ENCODE measurements at places on chromosomes 11 and 22. TPM values are rescaled to one million over a fixed set of nuclear protein-coding genes. Genes with fewer than 3 reads are reported as not detected.

DNA sequence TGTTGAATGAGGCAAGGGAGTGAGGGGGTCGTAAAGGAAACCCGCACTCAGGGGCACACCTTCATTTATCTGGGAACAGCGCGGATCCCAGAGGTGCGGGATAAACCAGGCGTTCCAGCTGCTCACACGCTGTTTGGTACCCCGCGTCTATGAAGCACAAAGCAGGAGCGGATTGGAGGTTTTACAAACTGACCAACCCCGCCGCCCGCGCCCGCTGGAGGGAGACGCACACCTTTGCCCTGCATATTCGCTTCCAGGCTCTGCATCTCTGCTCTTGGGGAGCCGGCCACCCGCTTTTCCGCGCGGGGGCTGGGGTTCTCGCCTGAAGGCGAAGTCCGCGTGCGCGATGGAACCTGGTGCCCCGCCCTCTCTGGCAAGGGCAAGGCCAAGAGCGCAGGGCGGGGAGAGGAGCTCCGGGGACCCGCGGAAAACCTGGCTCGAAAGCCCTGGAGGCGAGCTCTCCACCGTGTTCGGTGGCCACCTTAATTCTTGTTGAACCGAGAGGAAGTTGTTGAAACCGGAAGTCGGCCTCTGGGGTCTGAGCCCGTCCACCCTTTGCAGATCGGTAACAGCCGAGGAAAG is 6.8 kb upstream of the ALX4 start:
- H3K4me3 ChIP-seq, result peak overlapping the region; percentile 13
- no peaks in the 10 kb centered on the region for H3K36me3 ChIP-seq
- H3K27me3 ChIP-seq, result peaks cover 99% of the 10 kb centered on the region
- DNase-seq, result no peak

DNA sequence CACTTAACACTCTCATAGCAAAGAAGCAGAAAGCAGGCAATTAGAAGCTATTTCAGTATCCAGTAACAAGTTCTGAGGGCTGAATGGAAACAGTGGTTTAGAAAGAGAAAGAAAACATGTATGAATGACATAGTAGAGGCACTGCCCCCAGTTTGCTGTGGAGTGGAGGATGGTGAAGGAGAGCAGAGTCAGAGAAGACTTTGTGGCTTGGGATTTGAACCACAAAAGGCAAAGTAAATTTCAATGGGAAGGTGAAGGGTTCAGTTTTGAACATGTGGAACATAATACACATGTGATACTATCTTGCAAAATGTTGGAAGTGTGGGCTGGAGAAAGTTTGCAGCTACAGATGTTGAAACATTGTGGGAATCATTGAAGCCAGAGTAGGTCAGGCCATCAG is 81.4 kb downstream of the SNX19 start:
- peaks cover 2% of the 10 kb centered on the region for H3K4me1 ChIP-seq
- no peak for DNase-seq
- no peak overlapping the region for H3K4me3 ChIP-seq
- no peak overlapping the region for H3K27ac ChIP-seq

GRCh38 chr22:44442186-44442815 is 55.7 kb downstream of the RTL6 start:
- DNase-seq, result no peak
- no peak overlapping the region for H3K4me3 ChIP-seq
- no peaks in the 10 kb centered on the region for H3K36me3 ChIP-seq

DNA sequence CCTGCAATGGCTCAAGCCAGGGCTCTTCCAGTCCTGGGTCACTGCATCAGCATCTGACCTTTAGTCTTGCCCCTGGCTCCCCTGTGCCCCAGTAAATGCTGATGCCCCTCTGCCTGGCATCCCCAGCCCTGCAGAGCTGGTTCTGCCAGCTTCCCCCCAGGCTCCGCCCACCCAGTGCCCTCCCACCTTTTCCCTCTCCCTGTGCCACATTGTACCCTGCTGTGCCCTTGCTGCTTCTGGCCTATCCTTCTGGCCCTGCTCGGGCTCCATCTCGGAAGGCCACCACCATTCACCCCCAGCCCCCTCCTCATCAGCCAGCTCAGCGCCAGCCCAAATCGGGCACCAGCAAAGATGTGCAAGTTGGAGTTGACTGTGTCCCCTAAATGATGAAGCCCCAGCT is 7.4 kb downstream of the CAPN5 start:
- DNase-seq, result no peak
- no peaks in the 10 kb centered on the region for H3K4me1 ChIP-seq
- no peak overlapping the region for H3K27ac ChIP-seq
- H3K36me3 ChIP-seq, result no peaks in the 10 kb centered on the region
- no peaks in the 10 kb centered on the region for H3K27me3 ChIP-seq

DNA sequence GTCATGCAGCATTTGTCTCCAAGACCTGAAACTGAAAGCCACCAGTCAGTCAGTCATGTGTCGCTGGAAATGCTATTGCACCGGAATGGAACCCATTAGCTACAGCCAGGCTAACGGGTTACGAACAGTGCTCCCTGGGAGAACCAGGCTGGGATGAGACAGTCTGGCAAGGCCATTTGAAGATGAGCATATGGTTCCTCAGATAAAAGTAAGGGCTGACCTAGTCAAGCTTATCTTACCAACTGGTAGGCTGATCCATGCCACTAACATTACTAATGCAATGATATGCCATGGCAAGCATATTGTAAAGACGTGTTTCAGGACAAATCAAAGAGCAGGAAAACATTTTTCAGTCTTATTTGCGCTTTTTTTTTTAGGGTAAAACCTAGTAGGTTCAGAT is 28.4 kb downstream of the NAP1L4 start:
- H3K27me3 ChIP-seq, result no peaks in the 10 kb centered on the region
- peaks cover 64% of the 10 kb centered on the region for H3K36me3 ChIP-seq
- H3K4me1 ChIP-seq, result no peaks in the 10 kb centered on the region
- H3K4me3 ChIP-seq, result no peak overlapping the region
- no peak for DNase-seq

DNA sequence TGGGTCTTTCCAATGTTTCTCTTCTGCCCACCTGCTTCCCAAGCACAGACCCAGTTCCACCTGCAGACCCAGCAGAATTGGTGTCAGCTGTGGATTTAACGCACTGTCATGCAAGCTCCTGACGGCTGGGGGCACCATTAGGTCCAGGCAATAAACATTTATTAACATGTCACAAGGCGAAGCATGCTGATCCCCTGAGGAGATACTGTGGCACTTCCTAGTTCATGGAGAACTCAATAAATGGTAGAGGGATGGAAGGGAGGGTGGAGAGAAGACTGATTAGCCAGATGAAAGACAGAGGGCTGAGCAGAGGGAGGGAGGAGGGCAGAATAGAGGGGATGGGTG is 68.3 kb upstream of the TSPAN18 start:
- H3K4me3 ChIP-seq, result no peak overlapping the region
- no peaks in the 10 kb centered on the region for H3K36me3 ChIP-seq
- no peak for DNase-seq
- H3K4me1 ChIP-seq, result no peaks in the 10 kb centered on the region
- H3K27me3 ChIP-seq, result no peaks in the 10 kb centered on the region

GRCh38 chr22:50699001-50699755 is 26.6 kb downstream of the SHANK3 start:
- H3K27me3 ChIP-seq, result peaks cover 19% of the 10 kb centered on the region
- no peak overlapping the region for H3K27ac ChIP-seq
- H3K4me3 ChIP-seq, result no peak overlapping the region
- DNase-seq, result no peak
- H3K36me3 ChIP-seq, result no peaks in the 10 kb centered on the region

GRCh38 chr11:128165572-128165971 is 421.8 kb downstream of the ETS1 start:
- H3K36me3 ChIP-seq, result no peaks in the 10 kb centered on the region
- no peak for DNase-seq
- no peak overlapping the region for H3K4me3 ChIP-seq
- no peak overlapping the region for H3K27ac ChIP-seq
- no peaks in the 10 kb centered on the region for H3K4me1 ChIP-seq

DNA sequence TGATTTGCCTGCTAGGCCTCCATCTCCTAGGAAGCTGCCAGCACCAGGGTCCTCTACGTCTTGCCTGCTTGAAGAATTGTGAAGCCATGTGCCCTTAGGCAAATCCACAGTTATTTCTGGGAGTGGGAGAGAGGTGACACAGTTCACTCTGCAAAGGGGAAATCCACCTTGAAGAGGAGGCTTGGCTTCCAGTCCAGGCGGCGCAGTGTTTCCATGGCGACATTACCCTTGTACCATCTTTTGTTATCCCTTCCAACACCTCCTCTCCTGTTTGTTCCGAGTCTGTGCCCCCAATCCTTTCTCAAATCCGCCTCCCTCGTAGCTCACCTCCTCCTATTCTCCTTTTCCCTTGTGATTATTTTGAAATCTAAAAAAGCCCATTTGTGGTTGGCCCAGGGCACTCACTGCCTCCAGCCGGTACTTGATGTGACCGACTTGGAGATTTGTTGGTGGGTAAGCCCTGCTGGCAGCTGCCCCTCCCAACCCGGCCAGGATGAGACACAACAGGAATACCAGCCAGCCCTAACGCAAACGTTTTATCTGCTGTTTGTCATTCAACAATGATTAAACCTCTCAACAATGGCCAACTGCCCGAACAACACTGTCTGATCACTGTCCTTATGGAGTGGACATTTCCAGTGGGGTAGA is 18.4 kb downstream of the SYT13 start:
- H3K27me3 ChIP-seq, result peaks cover 1% of the 10 kb centered on the region
- no peak overlapping the region for H3K4me3 ChIP-seq
- no peaks in the 10 kb centered on the region for H3K36me3 ChIP-seq
- DNase-seq, result no peak
- peaks cover 2% of the 10 kb centered on the region for H3K4me1 ChIP-seq

DNA sequence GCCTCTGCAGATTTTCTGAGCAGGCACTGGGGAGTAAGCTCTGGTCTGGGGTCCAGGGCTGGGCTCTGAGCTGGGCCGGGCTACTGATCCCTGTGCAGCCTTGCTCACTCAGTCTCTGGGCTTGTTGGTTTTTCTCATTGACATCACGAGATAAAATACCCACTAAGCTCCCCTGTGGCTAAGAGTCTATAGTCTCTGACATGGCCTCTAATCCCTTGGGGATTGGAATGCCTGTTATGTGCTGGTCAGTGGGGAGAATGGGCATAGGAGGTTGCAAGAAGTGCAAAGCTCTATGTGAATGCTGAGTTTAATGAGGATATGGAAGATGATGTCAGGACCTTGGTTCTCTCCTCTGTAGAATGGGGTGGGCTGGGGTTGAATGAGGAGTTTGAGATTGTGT is 23.3 kb downstream of the ELF5 start:
- no peak overlapping the region for H3K27ac ChIP-seq
- no peaks in the 10 kb centered on the region for H3K4me1 ChIP-seq
- DNase-seq, result no peak
- no peaks in the 10 kb centered on the region for H3K36me3 ChIP-seq
- H3K4me3 ChIP-seq, result no peak overlapping the region

DNA sequence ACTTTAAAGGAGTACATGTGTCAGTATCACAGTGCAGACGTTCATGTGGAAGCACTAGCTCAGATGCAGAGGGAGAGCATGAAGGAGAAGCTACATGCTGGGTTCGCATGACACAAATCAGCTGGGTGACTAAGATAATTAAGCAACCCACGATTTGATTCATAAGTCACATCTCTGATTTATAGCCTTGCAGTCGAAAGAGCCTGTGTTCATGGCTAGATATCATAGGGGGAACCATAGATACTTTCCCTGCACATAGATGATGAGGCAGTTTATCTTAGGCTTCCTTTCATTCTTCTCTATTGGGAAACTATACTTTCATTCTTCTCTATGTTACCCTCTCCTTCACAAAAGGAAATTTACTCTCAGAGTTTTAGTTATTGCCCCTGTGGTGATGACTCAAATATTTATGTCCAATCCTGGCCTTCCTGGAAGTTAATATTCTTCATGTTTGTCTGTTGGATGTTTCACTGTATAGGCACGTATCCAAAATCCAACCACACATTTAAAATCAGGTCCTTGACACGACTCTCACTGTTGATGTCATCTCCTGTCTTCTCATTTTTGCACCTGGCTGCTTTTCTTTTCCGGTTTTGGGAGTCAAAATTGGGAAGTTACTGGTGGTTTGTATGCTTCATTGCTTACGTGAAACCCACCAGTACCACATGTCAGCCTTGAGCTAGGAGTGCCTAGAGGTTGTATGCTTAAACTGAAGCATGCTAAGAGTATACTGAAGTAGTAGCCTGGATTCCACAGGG is 56.3 kb upstream of the SLC5A12 start:
- H3K27ac ChIP-seq, result no peak overlapping the region
- no peak overlapping the region for H3K4me3 ChIP-seq
- H3K36me3 ChIP-seq, result no peaks in the 10 kb centered on the region
- DNase-seq, result no peak
- no peaks in the 10 kb centered on the region for H3K27me3 ChIP-seq
- H3K4me1 ChIP-seq, result no peaks in the 10 kb centered on the region

- H3K27ac ChIP-seq, result no peak overlapping the region
- DNase-seq, result no peak
- no peaks in the 10 kb centered on the region for H3K36me3 ChIP-seq
- H3K4me3 ChIP-seq, result no peak overlapping the region
Observed at GRCh38 chr22:48694296-48694883, 1133.3 kb downstream of the BRD1 start.

DNA sequence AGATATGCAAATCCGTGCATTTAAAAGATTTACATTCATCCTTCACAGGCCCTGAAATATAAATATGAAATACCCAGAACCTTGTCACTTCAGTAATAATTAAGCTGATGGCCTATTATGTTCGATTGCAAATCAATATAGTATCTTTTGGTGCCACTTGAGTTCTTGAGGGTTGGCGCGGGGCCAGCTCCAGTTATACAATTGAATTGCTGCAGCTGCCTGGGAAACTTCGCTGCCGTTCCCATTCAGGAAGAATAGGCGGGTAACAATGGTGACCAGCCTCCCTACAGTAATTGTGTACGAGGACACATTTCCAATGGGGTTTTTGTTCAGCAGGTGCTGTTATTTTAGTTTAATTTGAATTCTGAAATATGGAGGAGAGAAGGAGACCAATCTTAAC is 451.2 kb downstream of the INSC start:
- no peaks in the 10 kb centered on the region for H3K4me1 ChIP-seq
- 0 out of 2 replicates have a peak, but pooled peaks cover 2% of the 10 kb centered on the region for H3K36me3 ChIP-seq
- H3K27me3 ChIP-seq, result no peaks in the 10 kb centered on the region
- no peak overlapping the region for H3K4me3 ChIP-seq
- no peak overlapping the region for H3K27ac ChIP-seq
- DNase-seq, result no peak

The OR6A2 gene
- total RNA-seq, result 0.10 TPM

The GGTLC2 gene
- not detected for total RNA-seq

The XKR3 gene
- total RNA-seq, result 0.25 TPM

The THAP7 gene
- 16.2 TPM for total RNA-seq

The RAG1 gene
- total RNA-seq, result 0.58 TPM

The TMEM151A gene
- 2.4 TPM for total RNA-seq

Data from H1 (cell line).